Activated CD4-positive, alpha-beta T cell treated with anti-CD3 and anti-CD28 coated beads, Interleukin-2, amount 10 ng/mL, durations not matched to agents 24 days and 14 days (primary cell): ENCODE measurements at places on chromosomes 4 and X. TPM values are rescaled to one million over a fixed set of nuclear protein-coding genes. Genes with fewer than 3 reads are reported as not detected.

MUC7 gene
- not detected in 2 replicates for total RNA-seq

LRRC66 gene
- 0.05 TPM in 2 replicates for total RNA-seq

TMEM47 gene
- not detected in 2 replicates for total RNA-seq

VEGFC gene
- total RNA-seq, result not detected in 2 replicates

ATP7A gene
- total RNA-seq, result 7.6 and 8.1 TPM in 2 replicates

- no peak for DNase-seq
Observed at GRCh38 chrX:42490111-42490510, 287.9 kb downstream of the PPP1R2C start.

DNA sequence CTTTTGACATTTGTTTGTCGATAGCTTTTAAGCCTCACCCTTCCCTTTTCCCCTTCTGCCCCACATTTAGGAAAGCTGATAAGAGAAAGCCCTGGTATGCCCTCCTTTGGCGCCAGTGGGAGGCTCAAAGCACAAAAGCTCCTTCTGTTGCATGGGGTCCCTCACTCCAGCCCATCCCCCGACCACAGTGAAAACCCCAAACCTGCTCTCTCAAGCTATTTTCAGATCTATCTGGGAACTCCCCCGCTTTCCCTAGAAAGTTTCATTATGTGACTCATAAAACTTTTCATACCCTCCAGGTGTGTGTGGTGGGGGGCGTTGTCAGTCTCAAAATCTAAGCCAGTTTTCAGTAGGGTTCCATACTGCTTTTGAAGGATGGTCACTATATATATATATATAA lies 259.0 kb upstream of the PCDH7 start:
- DNase-seq, result no peak

GRCh38 chr4:70062000-70062399 lies 11.8 kb downstream of the HTN1 start:
- no peak for DNase-seq

GRCh38 chr4:38560768-38561558 lies 103.0 kb upstream of the KLF3 start:
- peak; percentile 61 for DNase-seq

GRCh38 chr4:151004222-151004621 lies 10.9 kb downstream of the LRBA start:
- DNase-seq, result no peak

GRCh38 chr4:20086067-20086798 lies 165.5 kb upstream of the SLIT2 start:
- no peak for DNase-seq

DNA sequence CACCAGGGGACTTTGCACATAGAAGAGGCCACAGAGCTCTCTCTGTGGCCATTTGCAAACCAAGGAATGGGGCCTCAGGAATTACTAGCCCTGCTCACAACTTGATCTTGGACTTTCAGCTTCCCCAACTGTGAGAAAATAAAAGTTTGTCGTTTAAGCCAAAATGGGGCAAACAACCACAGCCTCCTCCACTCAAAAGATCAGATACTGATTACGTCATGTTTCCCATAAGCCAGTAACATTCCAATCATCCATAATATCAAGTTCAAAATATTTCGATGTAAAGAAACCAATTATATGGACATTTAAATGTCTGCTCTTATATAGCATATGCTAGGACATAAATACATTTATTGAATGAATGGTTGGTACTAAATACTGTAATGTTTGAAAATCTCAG lies 307.5 kb upstream of the HAND2 start:
- DNase-seq, result no peak

GRCh38 chrX:66051980-66052379 lies 12.1 kb upstream of the VSIG4 start:
- no peak for DNase-seq
